ENCODE measurements at places on chromosomes 1 and 21.

GRCh38 chr1:206699626-206700025 is 14.9 kb downstream of the MAPKAPK2 start:
- DNase-seq = no peak

- no peak for DNase-seq
Measured at GRCh38 chr1:151165281-151165737, 393 bp downstream of the LYSMD1 start.

DNA sequence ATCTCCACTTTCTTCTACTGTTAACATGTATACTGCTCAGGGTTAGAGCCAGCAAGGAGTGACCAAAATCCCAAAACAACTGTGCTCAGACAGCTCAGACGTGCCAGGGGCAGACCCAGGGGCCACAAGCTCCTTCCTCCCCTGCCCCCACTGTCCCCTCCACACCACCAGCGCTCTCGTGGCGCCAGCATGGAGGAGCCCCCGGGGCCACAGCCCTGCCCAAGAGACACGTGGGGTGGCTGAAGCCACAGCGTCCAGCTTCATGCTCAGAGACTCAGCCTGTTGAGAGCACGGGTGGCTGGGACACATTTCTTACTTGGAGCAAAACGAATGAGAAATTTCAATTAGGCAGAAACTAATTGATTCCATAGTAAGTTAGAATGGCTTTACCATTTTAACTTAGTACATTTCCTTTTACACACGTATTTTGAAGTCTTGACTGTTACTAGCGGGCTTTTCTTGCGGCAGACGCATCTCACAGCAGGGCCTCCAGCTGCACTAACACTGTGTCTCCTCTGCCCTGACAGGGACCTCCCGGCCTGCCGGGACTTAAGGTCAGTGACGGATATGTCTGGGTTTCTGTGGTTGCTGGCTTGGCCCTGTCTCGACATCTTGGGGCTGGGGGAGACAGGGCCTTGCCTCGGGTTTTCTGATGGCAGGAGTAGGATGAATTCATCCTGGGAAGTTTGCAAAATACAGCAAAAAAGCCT is 54.2 kb downstream of the SLC19A1 start:
- no peak for DNase-seq

- DNase-seq = no peak
Measured at GRCh38 chr1:222794656-222795474, 20.0 kb upstream of the DISP1 start.

- no peak for DNase-seq
Measured at GRCh38 chr1:159944623-159945455, 574 bp downstream of the IGSF9 start.

DNA sequence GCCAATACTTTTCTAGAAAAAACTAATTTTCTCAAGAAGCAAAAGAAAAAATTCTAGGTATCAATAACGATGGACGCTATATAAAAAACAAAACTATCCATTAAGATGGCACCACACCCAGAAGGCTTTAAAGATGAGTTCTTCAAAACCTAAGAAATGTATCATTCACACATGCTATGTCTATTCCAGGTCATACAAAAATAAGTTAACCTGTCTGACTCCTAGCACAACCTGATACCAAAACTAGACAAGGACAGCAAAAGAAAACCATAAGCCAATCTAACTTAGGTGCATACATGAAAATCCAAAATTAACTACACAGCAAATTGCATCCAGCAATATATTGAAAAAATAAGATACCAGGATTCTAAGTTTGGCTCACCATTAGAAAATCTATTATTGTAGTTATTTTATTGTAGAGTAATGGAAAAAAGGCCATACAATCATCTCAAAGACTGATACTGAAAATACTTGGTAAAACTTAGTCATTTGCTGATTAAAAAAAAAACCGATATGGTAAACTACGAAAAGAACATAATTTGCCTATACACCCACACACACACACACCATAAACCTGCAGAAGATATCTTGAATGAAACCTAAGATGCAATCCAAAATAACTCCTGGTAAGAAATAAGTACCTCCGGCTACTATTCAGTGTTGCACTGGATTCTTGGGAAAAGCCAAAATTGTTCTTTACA is 55.0 kb downstream of the TRAF5 start:
- DNase-seq = no peak

DNA sequence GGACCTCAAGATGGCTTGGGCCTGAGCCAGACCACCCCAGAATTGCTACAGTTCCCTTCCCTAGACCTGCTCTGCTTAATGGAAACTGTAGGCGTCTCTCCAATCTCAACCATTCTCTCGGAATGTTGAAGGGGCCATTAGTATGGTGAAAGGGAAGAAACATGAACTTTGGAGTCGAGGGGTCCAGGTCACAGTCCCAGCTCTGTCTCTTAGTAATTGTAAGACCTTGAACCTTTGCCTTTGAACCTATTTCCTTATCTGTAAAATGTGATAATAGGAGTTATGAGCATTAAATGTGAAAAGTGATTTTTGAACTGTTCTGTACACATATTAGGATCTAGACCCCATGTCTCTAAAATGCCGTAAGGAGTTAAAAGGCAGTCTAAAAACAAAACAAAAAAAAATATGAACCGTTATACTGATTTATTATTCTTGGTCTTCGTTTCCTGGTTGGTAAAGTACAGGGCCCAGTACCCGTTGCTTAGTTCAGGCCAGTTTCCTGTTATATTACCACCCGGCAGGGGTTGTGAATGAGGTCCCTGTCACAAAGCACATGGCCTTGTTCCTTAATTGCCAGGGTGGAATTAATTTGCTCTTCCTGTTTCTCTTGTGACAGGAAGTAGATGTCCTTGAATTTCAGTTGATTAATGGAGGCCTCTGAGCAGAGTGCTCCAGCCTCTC is 42.3 kb downstream of the TCEANC2 start:
- no peak for DNase-seq

DNA sequence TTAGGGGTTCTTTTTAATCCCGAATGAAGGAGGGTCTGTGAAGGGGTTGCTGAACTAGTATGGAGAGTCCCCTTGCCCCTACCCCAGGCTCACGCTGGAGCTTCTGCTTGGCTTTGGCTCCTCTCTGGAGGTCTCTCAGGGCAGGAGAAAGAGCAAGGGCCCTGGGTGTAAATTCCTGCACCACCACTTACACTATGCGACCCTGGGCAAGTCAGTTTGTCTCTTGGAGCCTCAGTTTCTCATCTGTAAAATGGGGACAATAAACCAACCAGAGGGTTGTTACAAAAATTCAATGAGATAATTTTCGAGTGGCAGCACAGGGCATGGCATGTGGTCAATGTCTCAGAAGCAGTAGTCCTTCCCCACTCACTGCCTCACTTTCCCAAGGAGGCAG is 11.4 kb downstream of the FOXO6 start:
- DNase-seq = no peak

DNA sequence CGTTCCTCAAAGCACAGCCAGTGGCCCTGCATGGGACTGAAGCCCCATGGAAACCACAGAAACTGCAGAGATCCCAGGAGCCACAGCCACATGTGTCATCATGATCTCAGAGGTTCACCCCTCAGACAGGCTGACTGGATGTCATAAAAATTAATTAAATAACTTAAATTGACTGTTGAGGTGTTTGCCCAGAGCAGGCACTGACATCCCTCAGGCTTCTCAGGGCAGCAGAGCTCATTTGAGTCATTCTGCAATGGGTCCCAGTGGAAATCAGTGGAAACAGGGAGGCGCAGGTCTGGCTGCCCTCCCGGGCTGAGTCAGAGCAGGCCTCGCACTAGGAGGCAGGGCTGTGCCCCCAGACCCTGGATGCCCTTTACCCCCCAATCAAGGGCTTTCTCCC is 135.1 kb downstream of the CDC7 start:
- DNase-seq = no peak

DNA sequence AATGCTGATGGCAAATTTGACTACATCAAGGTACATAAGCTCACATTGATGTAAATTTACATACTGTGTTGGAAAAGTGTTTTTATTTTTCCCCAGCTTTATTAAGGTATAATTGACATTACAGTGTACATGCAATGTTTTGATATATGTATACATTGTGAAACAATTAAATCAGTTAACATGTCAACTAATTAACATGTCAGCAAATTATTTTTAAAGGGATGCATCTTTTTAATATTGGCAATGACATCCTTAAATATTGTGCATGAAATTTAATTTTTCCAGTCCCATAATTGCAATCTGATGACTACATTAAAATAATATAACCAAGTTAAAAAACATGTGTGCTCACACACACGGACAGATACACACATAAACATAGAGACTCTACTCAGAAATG is 9.4 kb downstream of the EFCAB7 start:
- DNase-seq = no peak

DNA sequence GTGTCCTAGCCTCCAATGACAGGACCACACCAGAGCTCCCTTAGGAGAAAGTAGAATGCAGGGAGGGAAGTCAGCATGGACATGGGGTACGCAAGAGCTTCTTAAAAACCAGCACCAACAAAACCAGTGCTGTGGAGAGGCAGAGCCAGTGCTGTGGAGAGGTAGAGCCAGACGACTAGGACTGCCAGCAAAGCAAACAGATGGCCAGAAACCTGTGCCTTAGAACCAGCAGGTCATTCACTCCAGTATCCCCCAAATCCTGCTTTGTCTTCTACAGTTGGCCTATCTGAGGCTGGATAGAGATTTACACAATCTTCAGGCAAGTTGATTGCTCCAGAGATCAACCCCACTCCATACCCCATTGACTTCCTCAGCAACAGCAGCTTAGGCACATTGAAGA is 459.9 kb upstream of the CAMK1G start:
- no peak for DNase-seq

DNA sequence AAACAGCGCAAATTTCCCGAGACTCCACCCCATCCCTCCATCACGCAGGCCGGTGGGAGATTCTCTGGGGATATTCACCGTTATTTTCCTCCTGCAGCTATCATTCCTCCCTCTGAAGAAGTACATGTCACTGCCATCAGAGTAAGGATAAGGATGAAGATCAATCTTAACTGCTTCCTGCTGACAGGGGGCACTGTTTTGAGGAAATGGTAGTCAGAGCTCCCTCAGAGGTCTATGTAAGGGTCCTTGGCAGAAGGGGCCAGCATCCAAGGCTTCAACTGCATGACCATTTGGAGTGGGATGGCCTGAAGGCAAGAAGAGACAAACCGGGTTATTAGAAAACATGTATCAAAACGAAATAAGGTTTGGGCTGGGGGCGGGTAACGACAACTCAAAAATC is 111.5 kb downstream of the KCNK1 start:
- no peak for DNase-seq

DNA sequence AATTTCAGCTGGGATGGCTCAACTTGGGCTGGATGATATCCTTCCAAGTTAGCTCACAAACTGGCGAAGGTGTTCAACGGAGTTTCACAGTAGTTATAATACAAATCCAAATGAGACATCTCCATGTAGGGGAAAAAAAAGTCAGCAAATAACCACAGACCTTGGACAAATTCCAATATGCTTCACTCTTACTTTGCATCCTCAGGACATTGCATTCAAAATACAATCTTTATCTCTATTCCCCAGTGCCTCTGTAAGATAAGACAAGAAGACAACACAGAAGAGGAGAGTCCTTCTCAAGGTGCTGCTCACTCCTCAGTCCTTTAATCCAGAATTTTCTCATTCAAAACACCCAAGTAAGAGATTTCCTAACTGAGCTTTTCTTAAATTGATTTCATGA is 1797.7 kb downstream of the MRPL39 start:
- no peak for DNase-seq

DNA sequence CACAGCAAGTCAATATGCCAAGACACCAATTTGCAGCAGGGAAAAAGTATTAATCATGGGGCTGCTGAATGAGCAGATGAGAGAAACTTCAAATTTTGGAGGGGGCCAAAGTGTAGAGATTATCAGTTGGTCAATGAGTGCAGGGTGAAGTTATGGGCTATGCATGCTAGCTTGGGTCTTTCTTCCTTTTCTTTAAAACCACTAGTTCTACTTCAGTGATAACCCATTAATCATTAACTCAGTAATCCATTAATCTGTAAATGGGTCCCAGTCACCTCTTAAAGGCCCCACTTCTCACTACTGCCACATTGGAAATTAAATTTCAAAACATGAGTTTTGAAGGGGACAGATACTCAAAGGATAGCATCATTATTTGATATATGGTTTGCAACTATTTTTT is 688.6 kb upstream of the ADGRL4 start:
- no peak for DNase-seq

DNA sequence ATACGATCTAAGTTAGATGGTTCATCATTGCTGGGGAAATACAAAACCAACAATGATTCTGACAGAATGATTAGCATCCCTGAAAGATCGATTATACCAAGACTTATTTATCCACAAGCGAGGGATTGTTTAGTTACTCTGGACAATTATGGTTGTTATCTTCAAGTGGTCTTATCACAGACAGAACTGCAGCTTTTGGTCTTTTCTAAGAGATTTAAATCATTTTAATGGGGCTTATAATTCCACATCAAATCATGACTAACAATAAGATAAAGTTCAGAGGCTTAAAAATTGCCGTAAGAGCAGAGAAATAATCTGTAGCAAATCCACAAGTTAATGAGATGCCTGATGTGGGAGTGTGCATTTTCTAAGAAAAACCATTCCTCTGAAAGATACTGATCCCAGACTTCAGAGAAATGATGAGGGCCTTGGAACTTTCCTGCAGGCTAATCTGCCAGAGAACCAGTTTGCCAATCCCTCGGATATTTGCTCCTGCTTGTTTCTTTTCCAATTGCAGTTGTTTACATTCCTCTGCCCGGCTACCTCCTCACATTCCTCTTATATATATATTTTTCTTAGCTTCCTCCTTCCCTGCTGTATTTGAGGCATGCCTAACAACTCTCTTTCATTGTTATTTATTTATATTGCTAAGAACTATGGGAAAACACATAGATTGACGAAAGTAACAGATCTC is 134.8 kb downstream of the BACH1 start:
- DNase-seq = no peak

DNA sequence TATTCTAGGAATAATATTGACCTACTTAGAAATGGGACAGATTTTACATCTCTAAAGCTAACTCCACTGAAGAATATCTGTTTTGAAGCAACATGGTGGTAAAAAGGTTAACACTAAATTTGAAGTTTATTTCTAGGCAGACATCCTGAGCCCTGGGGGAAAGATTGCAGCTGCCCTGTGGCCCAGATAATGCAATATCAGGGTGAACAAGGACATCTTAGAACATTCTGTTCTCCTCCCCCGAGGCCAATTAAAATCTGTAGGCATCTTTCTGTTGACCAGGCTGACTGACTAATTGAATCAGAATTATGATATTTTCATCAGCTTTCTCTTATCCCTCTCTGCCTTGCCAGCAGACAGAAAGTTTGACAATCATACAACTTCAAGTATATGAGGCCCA is 149.8 kb upstream of the DUSP10 start:
- no peak for DNase-seq

DNA sequence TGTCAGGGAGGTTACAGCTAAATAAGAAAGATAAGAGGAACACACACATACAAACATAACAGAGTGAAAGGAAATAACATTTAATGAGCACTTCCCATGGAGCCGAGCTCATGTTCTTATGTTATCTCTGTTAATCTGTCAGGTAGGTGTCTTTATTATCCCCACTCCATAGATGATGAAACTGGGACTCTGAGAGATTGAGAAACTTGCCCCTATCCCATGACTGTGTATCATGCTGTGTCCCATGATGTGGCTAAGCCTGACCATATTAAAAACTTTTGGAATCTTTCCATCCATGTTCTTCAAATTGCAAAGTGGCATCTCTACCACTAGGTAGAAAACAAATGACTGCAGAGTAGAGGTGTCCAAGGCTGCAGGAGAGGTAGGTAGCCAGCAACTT is 285.2 kb upstream of the SGIP1 start:
- no peak for DNase-seq

Measured in stimulated activated CD8-positive, alpha-beta memory T cell treated with anti-CD3 and anti-CD28 coated beads, Interleukin-7, amount 100 ng/mL, for 24 hours (primary cell).